Left hindlimb (tissue), 1 donor: ENCODE measurements at places on chromosomes 13 and 19.
A peak's percentile ranks its signal among the peaks of the same experiment; 100 is the strongest.

GRCh38 chr19:37506387-37507166 lies at the start of gene ZNF793:
Gene ZNF793, plus strand, starts transcription at chr19:37506939. Its CDS starts 16,501 bp downstream, at chr19:37523440.
- peak; percentile 89 for DNase-seq

DNA sequence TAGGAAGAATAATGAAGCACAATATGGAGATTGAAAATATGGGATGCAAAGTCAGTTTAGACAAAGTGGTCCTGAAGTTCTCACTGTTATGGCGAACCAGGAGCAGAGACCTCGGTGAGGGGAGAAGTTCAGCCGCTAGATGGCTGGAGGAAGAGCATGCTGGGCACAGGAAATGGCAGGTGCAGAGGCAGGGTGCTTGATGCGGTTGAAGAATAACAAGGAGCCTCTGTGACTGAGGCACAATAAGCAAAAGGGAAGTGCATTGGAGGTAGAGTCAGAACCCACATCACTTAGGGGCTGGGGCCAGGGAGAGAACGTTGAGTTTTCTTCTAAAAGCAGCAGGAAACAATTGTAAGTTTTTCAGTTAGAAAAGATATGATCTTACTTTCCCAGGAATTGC lies 1725.2 kb downstream of the EFNB2 start:
- DNase-seq = no peak

DNA sequence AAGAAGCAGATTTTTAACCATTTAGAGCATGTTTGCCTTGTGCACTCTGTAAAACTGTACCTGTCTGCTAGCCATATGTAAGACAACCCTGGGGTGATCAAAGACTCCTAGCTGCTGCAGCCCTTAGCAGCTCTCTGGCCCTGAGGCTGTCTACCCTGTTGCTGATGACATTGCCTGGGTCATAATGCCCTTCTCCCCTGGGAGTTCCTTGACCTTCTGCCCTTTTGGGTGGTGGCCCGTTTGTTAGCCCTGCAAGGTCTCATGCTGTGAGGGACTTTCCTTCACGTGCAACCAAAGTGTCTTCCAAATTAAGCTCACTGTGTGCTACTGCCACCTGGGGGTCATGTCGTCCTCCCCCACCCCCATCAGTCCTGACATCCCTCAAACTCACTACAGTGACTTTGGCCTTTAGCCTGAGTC lies 7.4 kb downstream of the GPC6 start:
- DNase-seq = no peak

DNA sequence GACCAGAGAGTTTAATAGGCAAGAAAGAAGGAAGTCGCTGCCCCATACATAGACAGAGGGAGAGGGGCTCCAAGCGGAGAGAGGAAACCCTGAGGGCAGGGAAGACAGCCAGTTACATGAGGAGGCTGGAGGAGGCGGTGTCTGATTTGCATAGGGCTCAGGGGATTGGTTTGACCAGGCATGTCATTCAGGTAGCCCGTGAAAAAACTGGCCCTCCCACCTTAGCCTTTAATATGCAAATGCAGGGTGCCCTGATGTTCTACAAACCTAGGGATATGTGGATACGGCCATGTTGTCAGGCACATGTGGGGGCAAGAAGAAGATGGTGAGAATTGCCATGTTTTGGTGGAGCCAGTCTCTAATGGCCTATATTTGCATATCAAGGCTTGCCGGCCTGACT lies 1461.6 kb downstream of the PCDH9 start:
- no peak for DNase-seq

DNA sequence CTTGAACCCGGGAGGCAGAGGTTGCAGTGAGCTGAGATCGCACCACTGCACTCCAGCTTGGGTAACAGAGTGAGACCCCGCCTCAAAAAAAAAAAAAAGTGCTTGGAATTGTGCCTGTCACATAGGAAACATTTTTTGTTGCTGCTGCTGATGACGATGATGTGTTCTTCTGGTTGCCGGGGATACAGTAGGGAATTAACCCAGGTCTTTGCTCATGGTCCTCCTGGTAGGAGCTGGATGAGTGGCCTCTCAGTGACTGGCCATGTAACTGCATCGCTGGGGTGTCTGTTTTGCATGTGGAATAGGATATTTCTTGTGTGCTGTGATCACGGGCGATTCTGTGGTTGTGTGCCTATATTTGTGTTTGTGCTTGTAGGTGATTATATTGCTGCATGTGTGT lies 4.7 kb upstream of the CNFN start:
- DNase-seq = no peak

GRCh38 chr13:50468849-50469669 lies 374.4 kb downstream of the DLEU7 start:
- DNase-seq = no peak

DNA sequence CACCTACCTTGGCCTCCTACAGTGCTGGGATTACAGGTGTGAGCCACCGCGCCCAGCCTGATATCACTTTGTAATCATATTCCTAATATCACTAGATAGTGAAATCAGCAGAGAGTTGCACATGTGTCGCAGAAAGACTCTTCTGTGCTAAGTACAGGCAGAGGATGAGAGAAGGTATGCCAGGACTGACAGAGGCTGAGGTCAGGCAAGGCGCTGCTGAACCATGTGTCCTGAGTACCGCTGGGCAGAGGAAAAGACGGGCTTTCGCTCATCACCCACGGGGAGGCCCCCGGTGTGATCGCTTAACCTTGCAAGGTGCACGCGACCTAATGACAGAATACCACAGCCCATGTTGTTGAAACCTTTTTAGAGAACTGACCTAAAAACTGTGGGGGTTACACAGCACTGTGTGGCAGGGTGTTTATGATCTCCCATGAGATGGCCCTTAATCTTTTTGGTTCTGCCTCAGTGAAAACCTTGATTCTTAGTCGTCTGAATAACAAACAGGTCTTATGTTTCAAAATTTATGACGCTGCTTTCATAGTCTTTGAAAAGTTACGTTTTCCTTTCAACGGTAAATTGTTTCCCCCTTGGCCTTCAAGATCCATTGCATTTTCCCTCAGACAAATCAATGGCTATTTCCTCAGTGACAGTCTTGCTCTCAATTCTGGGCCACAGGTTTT lies 12.2 kb downstream of the GJA3 start:
- DNase-seq = no peak

DNA sequence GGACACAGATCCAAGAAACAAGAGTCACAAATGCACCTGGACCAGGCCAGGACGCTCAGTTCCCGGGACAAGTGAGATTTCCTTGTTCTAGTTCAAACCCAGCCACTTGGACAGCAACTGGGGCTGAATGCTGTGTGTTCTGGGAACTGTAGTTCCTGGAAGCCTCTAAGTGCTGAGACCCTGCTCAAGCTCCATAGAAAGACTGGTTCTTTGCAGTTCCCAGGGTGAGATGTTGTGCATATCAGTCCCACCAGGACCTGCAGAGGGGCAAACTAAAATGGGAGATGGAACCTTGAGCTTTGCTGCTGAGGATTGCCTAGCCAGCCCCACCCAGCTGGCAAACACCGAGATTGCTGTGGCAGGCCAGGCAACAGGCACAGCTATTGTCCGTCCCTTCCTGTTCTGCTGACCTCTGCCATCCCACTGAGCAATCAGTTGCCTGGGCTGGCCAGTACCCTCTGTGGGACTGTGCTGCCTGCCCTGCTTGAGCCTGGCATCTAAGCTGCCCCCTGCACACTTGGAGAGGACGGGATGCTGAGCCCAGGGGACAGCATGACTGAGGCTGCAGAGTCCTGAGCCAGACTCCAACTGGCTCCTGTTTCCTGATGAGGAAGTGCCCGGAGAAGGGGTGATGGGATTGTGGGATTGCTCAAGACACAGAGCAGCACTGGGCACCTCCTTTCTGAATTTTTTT lies 1.4 kb upstream of the GIPC1 start:
- DNase-seq = no peak

GRCh38 chr19:41537789-41538188 lies 38.2 kb upstream of the CEACAM21 start:
- DNase-seq = no peak

- DNase-seq = no peak
Observed at GRCh38 chr19:11737964-11738745, 591 bp downstream of the ZNF823 start.

- peak; percentile 71 for DNase-seq
Observed at GRCh38 chr13:36154567-36155291, 23.5 kb upstream of the DCLK1 start.

DNA sequence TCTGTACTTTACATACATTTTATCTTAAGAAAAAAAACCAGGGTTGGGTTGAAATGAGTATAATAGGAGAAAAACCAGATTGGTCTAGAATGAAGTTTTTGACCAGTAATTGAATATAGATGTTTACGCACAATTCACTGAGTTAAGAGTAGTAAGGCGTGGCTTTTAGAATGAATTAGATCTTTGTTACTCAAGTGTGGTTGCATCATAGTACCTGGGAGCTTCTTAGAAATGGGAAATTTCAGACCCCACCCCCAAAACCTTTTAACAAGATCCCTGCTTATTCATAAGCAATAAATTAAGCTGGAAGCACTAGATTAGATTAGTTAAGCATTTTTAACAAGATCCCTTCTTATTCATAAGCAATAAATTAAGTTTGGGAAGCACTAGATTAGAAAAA lies 28.7 kb upstream of the LMO7 start:
- no peak for DNase-seq

DNA sequence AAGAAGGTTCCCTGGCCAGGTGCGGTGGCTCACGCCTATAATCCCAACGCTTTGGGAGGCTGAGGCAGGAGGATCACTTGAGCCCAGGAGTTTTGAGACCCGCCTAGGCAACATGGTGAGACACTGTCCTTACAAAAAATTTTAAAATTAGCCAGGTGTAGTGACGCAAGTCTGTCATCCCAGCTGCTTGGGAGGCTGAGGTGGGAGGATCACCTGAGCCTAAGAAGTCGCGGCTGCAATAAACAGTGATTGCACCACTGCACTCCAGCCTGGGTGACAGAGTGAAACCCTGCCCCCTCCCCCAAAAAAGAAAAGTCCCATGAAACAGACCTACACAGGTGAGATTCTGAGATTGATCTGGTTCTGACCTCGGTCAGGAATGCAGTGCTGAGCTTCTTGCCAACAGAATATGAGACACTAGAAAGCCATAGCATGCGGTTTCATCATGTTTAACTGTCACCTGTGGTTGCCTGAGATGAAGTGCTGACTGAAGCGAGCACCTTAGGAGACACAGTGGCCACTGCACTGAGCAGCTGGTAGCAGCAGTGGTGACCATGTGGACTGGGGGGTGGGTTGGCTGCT lies 2.0 kb upstream of the A1BG start:
- DNase-seq = peak; percentile 14

- no peak for DNase-seq
Observed at GRCh38 chr19:29675120-29675649, 9.9 kb downstream of the PLEKHF1 start.

GRCh38 chr13:46211116-46211482 lies 629 bp upstream of the LRRC63 start:
- DNase-seq = no peak

DNA sequence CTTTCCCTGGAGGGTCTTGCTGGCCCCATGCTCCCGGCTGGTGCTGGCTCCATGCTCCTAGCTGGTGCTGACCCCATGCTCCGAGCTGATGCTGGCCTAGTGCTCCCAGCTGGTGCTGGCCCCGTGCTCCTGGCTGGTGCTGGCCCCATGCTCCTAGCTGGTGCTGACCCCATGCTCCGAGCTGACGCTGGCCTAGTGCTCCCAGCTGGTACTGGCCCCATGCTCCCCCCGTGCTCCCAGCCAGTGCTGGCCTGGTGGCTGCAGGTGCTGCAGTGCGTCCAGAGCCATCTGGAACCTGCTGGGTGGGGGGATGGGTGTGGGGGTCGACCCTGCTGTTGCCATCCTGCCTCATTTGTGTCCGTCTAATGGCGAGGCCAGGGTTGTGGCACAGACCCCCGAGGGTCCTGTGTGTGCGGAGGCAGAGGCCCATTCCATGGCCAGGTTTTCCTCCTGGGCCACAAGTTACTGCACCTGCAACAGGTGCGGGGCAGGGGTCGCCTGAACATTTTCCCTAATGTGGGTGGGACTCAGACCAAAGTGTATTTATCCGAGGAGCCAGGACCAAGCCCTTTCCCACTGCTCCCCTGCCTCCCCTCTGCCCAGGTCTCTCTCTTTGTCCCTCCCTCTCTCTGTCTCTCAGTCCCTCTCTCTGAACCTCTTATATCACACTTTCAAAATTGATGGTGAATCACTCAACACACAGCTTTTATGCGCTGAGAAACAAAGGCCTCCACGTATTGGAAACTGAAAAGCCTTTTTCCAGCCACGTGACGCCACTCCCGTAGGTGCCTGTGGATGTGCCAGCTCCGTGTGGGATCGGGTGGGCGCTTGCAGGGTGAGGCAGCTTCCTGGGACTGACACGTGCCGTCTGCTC lies 45.1 kb downstream of the MCF2L start:
- DNase-seq = no peak

- DNase-seq = no peak
Observed at GRCh38 chr13:101697745-101698144, 245.3 kb downstream of the ITGBL1 start.

GRCh38 chr13:73767191-73767741 lies 366.9 kb downstream of the KLF12 start:
- no peak for DNase-seq

- no peak for DNase-seq
Observed at GRCh38 chr13:93776936-93777335, 550.3 kb downstream of the GPC6 start.
